Foreskin keratinocyte (primary cell): ENCODE measurements at places on chromosomes 13 and 19. TPM values are rescaled to one million over a fixed set of nuclear protein-coding genes. Genes with fewer than 3 reads are reported as not detected.

Gene DHX34
- 17.1 and 17.5 TPM in 2 replicates for total RNA-seq

Gene PLEKHA4
- 6.3 and 7.4 TPM in 2 replicates for total RNA-seq

Gene NCR1
- total RNA-seq: not detected in 2 replicates

Gene NALCN
- 0.07 TPM in 1 of 2 replicates, not detected in the other for total RNA-seq

Gene KASH5
- total RNA-seq: not detected in 2 replicates

Gene CEACAM3
- total RNA-seq: not detected in 2 replicates

Gene SLC39A3
- 29.6 and 30.8 TPM in 2 replicates for total RNA-seq

Gene ZNF772
- 9.1 and 10.9 TPM in 2 replicates for total RNA-seq

Gene ZNF793
- 3.4 and 4.9 TPM in 2 replicates for total RNA-seq

Gene KCNRG
- 0.49 and 0.61 TPM in 2 replicates for total RNA-seq

Gene USPL1
- total RNA-seq: 11.8 and 12.4 TPM in 2 replicates

Gene OPA3
- 9.4 and 11.4 TPM in 2 replicates for total RNA-seq

Gene APOE
- total RNA-seq: 31.9 and 48.5 TPM in 2 replicates

Gene CPB2
- total RNA-seq: not detected in 2 replicates

Gene MYO9B
- 41.3 and 48.6 TPM in 2 replicates for total RNA-seq

Gene SCGB2B2
- 0.14 TPM in 1 of 2 replicates, not detected in the other for total RNA-seq

Gene KLK7
- 6.3 and 8.1 TPM in 2 replicates for total RNA-seq

Gene DACH1
- total RNA-seq: not detected in 2 replicates

Gene ZNF730
- 1.5 and 2.8 TPM in 2 replicates for total RNA-seq

Gene IFNL2
- total RNA-seq: not detected in 2 replicates

Gene RTBDN
- total RNA-seq: not detected in 2 replicates

Gene ATP8B3
- 1.1 and 1.3 TPM in 2 replicates for total RNA-seq

Gene EPSTI1
- total RNA-seq: 16.0 and 26.2 TPM in 2 replicates

Gene CBLC
- total RNA-seq: 40.5 and 44.8 TPM in 2 replicates

Gene NOVA2
- not detected in 2 replicates for total RNA-seq

Gene ICAM4
- 0.49 and 0.71 TPM in 2 replicates for total RNA-seq

Gene PSG2
- total RNA-seq: not detected in 2 replicates

Gene EPN1
- total RNA-seq: 90.8 and 95.3 TPM in 2 replicates

Gene CBY2
- not detected in 2 replicates for total RNA-seq

Gene IGFL1
- 0.71 and 0.75 TPM in 2 replicates for total RNA-seq

Gene ZNF763
- 0.61 and 0.71 TPM in 2 replicates for total RNA-seq

Gene SYNE4
- total RNA-seq: 1.2 TPM in 2 replicates

Gene KLK10
- total RNA-seq: 23.5 and 104 TPM in 2 replicates

Gene TRPM4
- 17.6 and 18.7 TPM in 2 replicates for total RNA-seq

Gene NLRP11
- not detected in 2 replicates for total RNA-seq

Gene LILRB4
- not detected in 2 replicates for total RNA-seq

Gene R3HDM4
- 48.8 and 55.4 TPM in 2 replicates for total RNA-seq

Gene ZNF527
- total RNA-seq: 2.5 and 2.9 TPM in 2 replicates

Gene SBK3
- not detected in 2 replicates for total RNA-seq

Gene DENND1C
- total RNA-seq: 0.07 and 0.10 TPM in 2 replicates

Gene CYP4F8
- not detected in 2 replicates for total RNA-seq

Gene SOX1
- not detected in 2 replicates for total RNA-seq

Gene EDNRB
- total RNA-seq: not detected in 2 replicates
